ENCODE measurements at places on chromosomes 6 and 20.

GRCh38 chr6:68158256-68158655 is 476.8 kb upstream of the ADGRB3 start:
- peak; percentile 12 for DNase-seq

DNA sequence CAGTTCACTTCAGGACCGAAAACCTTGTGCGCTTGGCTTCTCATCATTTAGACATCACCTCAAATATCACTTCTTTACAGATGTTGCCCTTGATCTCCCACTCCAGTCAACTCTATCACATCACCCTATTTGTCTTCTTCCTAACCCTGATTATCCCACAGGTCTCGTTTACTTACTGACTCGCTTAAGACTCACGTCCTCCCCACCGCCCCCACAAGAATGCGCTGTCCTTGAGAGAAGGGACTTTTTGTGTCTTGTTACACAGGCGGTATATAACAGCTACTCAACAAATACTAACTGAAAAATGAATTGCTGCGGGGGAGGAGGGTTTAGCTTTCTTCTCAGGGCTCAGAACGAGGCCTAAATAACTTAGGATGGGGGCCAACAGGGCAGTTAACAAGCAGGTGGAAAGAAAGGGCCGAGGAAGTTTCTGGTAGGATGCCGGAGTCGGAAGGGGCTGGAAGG is 527 bp downstream of the TOMM34 start:
- peak; percentile 38 for DNase-seq

DNA sequence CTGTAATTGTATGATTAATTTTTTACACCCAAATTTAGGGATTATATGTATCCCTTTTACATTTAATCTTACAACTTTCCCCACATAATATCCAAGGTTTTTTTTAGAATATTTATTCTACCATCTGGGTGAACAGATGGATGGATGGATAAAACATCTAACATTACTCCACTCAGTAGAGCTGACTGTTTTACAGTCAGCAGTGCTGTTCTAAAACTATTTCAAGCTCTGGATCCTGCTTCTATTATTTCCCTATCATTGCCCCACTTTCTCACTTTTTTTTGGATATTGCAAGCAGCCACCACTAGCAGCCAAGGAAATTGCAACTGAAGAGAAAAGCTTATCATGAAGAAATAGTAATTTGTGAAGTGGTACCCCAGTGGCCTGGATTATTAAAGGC is 173.7 kb downstream of the ARHGAP18 start:
- no peak for DNase-seq

DNA sequence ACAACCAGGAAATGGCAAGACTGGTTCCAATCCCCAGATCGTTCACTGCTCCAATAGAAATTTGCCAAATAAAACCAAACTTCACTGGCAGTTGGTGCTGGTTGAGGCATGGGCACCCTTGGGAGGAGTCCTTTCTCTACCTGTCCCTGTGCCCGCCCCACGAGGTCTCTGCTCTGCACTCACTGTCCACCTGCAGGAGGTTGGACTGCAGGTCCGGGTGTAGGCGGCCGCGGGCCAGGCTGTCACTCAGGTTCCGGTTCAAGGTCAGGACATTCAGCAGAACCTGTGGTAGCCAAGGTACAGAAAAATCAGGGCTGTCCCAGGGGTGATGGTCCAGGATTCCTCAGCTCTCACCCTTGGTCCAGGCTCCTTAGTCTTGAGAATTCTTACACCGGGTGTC is 22.9 kb downstream of the GGT7 start:
- no peak for DNase-seq

DNA sequence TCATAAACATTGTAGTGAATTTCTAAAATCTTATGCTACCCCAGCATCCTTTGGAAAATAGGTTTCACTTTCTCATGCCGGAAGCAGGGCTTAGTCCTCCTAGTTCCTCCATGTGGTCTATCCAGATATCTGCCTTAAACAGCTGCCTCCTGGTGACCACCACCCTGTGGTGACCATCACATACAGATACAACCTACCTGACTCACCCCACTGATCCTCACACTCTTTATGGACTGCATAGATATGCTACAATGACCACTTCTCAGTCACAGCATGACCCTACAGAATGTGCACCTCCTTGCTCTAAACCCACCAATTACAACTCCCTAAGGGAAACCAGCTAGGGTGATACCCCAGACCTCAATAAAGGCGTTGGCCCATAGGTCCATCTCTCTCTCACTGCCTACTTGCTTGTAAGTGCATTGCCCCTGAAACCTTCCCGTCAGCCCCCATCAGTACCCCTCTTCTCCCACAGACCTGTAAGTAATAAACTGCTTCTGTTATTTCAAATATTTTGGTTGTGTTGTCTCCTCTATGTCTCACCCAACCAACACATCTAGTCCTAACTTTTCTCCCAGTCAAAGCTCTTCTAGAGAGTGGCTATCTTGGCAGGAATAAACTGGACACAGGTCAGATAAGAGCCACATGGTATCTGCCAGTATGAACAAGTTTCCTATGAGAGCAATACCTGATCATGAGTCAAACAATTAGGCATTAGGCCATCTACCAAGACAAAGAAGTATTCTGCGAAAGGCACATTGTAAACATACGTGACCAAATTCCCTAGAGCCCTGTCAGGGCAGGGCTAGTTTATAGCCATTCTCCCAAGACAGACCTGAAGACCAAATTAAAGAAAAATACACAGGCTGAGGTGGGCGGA is 39.4 kb upstream of the PLEKHG1 start:
- DNase-seq: no peak

- DNase-seq: no peak
These were observed 315.8 kb downstream of the SOX4 start for GRCh38 chr6:21909321-21909720.
